ENCODE measurements at places on chromosomes 6 and 20.

- no peak for DNase-seq
Observed at GRCh38 chr6:75090576-75090975, 115.3 kb downstream of the COL12A1 start.

GRCh38 chr6:20952699-20953474 is 418.6 kb downstream of the CDKAL1 start:
- no peak for DNase-seq

GRCh38 chr6:147022041-147022440 is 182.2 kb upstream of the STXBP5 start:
- no peak for DNase-seq

- DNase-seq = no peak
Observed at GRCh38 chr6:46626228-46626909, 26.2 kb downstream of the CYP39A1 start.

DNA sequence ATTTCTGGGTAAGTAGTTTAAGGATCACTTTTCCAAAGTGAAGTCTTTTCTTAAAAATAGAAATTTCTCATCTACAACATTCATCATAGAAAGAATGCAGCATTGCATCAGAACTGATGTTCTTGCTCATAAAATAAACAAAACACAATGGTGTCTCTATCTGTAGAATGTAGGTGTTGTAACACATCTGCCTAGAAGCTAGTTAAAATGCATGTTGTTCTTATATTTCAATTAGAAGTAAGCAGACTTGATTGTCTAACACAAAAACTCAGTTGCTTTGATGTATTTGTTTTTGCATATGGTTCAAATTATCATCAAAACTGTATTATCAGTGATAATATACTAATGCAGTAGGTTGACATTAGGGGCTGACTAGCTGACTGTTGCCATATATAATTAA is 654.7 kb upstream of the FLRT3 start:
- no peak for DNase-seq

DNA sequence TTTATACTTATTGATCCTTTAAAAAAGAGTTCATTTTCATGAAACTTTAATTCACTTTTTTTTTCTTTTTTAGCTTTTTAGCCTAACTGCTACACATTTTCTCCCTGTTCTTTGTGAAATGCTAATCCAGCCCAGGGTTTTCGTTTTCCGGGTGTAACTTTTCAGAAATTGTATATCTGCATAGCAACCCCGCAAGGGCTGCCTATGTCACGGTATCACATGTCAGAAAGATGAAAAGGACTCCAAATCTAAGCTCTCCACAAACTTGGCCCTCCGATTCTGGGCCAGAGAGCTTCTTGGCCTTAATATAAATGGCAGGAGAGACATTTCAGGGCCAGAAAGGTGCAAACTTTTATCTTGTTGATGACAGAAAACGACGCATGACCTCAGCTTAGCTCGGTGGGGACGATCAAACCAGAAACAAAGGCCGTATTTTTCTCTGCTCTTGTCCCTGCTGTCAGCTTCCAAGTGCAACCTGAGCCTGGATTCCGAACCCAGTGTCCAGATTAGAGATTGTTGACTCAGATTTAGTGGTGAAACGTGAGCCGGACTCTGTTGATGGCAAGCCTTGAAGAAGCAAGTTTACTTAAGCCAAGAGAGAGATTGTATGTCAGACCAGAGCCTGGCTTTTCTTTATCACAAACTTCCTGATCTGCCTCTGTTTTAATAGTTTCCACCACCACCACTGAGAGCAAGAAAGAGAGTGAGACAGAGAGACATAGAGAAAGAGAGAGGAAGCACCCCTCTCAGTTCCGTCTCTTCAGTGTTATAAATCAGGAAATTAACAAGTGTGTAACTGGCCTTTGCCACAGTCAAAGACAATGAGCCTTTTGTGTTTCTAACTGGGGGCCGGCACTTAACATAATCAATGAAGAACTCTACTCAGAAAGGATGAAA is 157.8 kb downstream of the SCML4 start:
- no peak for DNase-seq

DNA sequence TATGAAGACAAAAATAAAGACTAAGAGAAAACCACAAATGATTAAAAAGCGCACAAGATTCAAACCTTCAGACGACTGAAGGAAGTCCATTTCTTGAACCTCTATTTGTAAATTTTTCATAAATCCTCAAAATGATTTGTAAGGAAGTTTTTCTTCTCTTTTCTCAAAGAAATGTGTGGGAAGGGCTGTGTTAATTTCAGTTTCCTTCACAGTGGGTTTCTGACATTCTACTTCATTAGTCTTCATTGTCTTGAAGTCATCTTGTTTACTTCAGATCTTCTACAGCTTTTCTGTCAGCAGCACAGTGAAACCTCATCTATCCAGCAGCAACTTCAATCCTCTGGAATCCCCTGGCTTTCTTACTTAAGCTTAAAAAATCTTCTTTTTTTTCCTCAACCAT is 87.6 kb upstream of the MYLIP start:
- DNase-seq = no peak

DNA sequence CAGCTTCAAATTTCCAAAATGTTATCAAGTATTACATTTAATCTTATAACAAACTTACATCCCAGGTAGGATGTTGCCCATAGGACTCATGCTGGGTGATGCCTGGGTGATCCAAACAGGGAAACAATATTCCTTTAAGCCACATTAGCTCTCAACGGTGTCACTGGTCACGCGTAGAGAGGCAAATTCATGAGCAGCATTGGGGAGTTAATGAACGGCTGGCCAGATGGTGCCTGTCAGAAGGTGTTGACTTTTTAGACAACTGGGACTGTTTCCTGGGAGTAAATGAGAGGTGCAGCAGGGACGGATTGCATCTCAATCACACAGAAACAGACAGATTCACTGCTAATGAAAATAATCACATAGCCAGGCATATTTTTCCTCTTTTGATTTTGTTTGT is 83.3 kb upstream of the ID4 start:
- DNase-seq = no peak

- DNase-seq = no peak
Observed at GRCh38 chr6:30206152-30206551, 7.1 kb downstream of the TRIM26 start.

GRCh38 chr20:62856931-62857619 is 4.5 kb downstream of the TCFL5 start:
- no peak for DNase-seq

DNA sequence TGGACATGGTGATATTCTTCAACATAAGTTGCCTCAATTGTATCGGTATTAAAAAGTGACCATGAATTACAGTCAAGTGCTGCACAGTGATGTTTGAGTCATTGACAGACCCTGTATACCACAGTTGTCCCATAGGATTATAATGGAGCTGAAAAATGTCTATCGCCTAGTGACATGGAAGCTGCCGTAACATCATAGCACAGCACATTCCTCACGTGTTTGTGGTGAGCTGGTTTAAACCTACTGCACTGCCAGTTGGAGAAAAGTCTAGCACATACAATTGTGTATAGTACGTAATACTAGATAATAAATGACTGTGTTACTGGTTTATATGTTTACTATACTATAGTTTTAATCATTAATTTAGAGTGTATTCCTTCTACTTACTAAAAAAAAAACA is 150.2 kb downstream of the CDH26 start:
- no peak for DNase-seq

GRCh38 chr6:55069132-55069781 is 105.1 kb upstream of the HCRTR2 start:
- no peak for DNase-seq

DNA sequence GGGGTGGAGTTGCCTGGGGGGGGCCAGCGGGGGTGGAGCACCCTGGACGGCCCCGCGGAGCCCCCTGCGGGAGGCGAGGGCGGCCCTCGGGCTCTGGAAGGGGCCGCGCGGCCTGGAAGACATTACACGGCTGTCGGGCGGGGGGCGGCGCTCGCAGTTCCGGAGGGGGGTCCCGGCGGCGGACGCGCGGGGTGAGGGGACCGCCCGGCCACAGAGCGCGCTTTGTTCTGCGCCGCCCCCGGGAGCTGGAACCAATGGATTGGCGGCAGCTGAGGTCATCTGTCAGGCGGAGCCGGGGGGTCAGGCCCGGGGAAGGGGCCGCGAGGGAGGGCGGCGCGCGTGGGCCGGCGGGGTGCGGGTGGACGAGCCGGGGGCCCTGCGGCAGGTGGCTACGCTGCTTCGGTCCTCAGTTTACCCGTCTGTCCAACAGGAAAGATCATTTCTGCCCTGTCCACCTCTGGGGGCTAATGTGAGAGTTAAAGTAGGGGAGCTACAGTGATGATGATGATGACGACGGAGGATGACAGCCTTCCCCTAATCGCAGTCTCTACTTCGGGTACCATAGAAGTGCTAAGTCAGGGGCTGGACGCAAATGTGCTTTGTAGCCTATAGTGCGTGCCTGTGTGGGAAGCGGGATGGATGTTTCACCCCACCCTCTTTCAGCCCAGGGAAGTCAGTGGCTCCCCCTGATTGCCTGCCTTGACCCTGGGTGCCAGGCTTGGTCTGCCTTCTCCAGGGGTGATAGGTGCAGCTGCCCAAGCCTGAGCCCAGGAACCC is 10.4 kb downstream of the SRXN1 start:
- DNase-seq = no peak

- no peak for DNase-seq
Observed at GRCh38 chr6:38134704-38135088, 315.2 kb downstream of the ZFAND3 start.

DNA sequence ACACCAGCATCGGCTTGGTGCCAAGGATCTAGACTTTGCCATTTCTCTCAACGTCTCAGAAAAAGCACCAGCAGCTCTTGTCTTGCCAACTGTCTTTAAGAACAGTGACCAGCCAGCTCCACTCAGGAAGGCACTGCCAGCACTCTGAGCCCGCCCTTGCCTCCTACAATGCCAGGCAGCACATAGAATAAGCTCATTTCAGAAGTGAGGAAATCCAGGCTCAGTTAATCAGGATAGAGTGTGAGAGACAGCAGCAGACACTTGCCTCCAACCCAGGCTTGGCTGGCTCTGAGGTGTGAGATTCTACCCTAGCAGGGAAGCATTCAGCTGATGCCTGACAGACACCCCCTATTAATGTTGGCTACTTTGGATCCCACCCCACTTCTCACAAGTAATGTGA is 4.3 kb upstream of the SYNDIG1 start:
- no peak for DNase-seq

- peak; percentile 63 for DNase-seq
Observed at GRCh38 chr6:125957845-125958244, 1.3 kb downstream of the HINT3 start.

DNA sequence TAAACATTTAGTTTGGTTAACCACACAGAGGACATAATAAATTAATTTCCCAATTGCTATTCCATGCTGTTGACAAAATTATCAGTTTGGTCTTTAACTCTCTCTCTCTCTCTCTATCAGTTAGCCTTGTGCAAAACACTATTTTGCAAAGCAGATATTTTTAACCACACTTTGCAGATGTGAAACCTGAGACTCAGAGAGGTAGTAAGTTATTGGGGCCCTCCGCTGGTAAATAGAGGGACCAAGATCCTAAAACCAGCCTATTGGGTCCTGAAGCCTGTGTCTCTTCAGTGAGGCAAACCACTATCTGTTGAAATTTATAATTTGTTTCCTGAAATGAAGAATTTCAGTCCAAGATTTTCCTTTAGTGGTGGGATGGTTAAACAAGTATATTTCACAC is 231.0 kb downstream of the SOD2 start:
- DNase-seq = no peak

- no peak for DNase-seq
Observed at GRCh38 chr6:95658886-95659285, 81.6 kb downstream of the MANEA start.

GRCh38 chr6:24614043-24614420 is 32.0 kb downstream of the KIAA0319 start:
- DNase-seq = no peak

DNA sequence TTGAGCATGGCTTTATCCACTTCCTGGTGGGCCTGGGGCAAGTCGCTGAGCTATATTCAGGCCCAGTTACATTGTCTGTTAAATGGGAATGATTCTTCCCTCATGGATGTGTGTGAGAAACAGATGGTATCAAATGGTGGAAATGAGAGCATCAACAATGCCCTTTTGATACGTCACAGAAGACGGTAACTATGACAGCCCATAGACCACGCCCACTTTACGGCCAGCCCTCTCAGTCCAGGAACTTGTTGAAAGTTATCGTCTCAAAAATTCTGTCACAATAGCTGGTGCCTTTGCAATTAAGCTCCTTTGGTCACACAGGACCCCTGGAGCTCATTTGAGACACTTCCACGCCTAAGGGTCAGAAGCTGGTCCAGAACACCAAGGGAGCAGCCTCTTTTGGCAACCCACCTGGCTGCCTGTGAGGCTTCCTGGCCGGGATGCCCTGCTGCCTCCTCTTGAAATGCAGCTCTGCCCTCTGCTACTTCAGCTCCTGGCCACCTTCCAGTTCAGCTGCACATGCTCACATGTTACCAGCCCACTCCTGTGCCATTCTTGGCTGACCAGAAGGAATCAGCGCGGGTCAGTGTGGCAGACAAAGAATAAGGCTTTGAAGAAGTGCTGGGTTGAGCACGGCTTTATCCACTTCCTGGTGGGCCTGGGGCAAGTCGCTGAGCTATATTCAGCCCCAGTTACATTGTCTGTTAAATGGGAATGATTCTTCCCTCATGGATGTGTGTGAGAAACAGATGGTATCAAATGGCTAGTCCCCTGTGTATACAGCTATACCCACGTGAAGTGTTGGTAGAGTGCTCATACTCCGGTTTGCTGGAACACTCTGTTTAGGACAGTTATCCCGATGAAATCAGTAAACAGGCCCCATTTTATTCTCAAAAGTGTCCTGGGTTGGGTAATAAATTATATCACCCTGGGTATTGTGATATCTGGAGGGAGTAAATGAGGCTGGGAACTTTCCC is 199.2 kb upstream of the SUPT3H start:
- no peak for DNase-seq

DNA sequence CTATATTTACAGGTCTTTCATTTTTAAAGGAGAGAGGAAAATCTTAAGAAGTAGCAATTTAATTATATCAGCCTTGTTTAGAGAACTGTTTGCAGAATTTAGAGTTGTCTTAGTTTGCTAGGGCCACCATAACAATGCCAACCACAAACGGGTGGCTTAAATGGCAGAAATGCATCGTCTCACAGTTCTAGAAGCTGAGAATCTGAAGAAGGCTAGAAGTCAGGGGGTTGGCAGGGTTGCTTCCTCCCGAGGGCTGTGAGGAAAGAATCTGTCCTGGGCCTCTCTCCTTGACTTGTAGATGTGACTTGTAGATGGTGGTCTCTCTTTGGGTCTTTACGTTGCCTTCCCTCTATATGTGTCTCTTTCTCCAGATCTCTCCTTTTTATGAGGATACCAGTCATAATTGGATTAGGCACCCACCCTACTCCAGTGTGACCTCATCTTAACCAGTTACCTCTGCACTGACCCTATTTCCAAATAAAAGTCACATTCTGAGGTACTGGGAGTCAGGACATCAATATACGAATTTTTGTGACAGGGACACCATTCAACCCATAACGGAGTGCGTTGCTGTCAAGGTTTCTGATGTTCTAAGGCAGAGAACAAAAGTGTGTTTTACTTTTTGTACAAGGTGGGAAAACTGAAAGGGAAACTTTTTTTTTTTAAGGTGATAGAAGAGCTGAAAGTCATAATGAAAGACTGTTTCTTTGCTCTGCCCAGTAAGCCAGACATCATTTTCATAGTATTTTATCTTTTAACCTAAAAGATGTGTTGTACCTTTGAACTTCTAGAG is 84.4 kb downstream of the SAMD3 start:
- DNase-seq = no peak

GRCh38 chr20:46962452-46963195 is 68.0 kb downstream of the EYA2 start:
- no peak for DNase-seq

GRCh38 chr6:23526526-23526925 is 599.5 kb upstream of the NRSN1 start:
- no peak for DNase-seq

GRCh38 chr6:163679753-163680152 is 265.2 kb downstream of the QKI start:
- DNase-seq = no peak

Data from GF-D8 (cell line).